ENCODE measurements at places on chromosomes 1 and 21.

DNA sequence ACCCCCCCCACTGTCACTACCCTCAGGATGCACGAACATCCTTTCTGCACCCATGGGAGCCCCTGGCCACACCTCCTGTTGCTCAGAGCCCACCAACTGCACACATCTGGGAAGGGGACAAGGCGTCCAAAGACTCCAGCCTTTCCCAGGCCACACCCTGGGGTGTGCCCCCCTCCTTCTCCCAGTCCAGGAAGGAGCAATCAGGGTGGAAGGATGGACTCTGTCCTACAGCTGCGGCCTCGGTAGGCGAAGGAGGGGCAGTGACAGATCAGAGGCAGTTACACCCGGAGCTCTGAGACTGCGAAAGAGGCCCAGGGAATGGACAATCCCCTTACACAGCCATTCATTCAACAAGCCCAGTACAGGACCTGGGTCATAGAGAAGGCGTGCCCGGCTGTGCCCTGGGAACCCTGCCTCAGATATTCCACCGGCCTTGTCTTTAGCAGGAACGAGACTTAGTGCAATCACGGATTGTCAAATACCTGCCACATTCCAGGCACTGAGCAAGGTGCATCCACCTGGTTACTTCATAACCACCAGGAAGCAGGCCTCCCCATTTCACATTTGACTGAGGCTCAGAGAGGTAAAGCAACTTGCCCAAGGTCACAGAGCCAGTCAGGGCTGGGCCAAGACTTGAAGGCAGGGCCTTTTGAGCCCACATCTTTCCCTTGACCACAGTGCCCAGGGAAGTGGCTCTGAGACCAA is 9.4 kb downstream of the HSPG2 start:
- no peak for DNase-seq

DNA sequence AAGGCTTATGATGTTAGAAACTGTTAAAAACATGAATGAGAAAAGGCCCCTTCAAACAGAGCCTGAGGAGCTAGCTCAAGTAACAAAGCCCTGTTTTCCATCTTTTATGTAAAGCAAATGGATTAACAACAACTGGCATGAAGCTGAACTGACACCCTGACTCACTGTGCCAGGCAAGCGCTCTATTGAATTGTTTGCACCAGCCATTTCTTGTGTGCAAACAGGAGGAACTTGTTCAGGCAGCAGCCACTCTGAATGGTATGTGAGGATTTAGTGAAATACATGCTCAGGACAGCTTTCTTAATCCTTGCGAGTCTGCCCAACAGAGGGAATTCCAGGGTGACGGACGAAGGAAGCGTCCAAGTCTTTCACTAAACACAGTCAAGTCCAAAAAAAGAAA is 291.1 kb upstream of the ADGRL2 start:
- DNase-seq = no peak

- no peak for DNase-seq
Observed at GRCh38 chr1:159705904-159706256, 8.5 kb downstream of the CRP start.

DNA sequence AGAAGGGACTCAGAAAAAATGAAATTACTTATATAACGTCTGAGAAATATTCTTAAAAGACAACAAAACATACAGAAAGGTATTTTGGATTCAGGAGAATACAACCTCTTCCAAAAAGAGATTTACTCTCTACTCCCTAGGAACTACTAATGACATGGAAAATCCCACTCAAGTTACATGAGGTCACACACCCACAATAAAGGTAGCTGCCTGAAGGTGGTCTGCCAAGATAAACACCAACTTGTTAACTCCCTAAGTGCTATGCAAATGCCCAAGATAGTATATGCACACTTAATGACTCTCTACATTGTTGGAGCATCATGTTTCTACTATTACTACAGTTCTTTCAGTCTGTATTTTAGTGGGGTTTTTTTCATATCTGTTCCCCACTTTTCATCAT is 26.5 kb downstream of the RERE start:
- no peak for DNase-seq

- DNase-seq = no peak
Observed at GRCh38 chr1:43279161-43279560, 6.2 kb downstream of the C1orf210 start.

DNA sequence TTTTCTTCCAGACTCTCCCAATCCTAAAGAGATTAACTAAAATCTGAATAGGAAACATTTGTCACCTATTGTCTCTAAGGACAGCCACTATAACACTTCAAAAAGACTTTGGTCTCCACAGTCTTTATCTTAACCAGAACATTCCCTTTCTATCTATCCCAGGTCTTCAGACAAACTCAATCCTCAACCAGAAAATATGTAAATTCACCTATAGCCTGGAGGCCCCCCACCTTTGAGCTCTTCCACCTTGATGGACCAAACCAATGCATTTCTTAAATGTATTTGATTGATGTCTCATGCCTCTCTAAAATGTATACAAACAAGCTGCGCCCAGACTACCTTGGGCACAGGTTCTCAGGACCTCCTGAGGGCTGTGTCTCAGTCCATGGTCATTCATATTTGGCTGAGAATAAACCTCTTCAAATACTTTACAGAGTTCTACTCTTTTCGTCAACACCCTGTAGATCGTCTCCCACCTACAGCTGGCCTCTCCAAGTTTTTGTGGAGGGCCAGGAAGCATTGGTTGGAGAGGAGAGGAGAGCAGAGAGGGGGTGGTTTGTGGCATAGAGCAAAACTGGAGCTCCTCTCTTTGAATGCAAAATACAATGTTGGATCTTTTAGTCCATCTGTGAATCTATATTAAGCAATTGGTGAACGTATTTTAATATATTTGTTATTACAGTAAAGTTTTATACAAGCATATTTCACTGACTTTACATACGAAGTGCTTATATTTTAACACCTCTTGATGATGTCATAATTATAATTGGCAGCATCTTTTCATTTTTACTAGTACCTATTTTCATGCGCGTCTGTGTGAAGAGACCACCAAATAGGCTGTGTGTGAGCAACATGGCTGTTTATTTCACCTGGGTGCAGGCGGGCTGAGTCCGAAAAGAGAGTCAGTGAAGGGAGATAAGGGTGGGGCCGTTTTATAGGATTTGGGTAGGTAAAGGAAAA is 230.7 kb upstream of the DUSP10 start:
- no peak for DNase-seq

- no peak for DNase-seq
Observed at GRCh38 chr1:164611754-164612642, 53.0 kb downstream of the PBX1 start.

Measured in CD4-positive, alpha-beta T cell treated with Interleukin-10 for 1 hour (primary cell).